ENCODE measurements at places on chromosomes 2 and 18.

DNA sequence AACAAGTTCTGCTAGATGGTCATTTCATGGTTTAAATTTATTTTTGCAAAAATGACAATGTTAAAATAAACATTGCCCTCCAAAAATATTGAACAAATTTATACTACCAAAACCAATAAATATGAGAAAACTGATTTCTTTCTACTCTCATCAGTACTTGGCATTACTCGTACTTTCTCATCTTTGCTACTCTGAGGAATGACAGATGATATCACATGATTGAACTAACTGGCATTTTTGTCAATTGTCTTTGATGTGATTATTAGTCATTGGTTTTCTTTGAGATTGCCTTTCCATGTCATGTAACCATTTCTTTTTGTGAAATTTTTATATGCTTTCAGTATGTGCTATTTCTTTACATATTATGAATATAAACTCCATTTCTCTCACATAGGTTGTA is 167.0 kb upstream of the ITGA4 start:
- DNase-seq: no peak

- no peak for DNase-seq
Observed at GRCh38 chr2:61410185-61410584, 60.7 kb downstream of the USP34 start.

DNA sequence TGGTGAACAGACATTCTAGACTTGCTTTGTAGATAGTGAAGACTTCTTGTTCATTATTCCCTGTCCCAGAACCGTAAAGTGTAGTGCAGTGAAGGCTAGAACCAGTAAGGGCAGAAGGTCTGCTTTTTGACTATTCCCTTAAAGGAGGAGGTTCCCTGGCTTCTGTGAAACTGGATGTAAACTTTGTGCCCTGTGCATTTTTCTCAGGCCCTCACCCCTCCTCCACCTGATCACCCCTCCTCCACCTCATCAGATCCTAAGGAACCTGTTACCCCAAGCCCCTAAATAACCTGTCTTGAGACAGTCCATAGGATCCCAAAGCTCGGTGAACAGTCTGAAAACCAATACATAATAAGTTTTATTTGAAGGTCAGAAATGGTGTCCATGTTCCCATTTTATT is 33.7 kb downstream of the SFT2D3 start:
- no peak for DNase-seq

GRCh38 chr18:69490072-69490471 is 89.4 kb downstream of the DOK6 start:
- no peak for DNase-seq

- DNase-seq: no peak
Observed at GRCh38 chr18:70019991-70020390, 72.3 kb upstream of the CD226 start.

DNA sequence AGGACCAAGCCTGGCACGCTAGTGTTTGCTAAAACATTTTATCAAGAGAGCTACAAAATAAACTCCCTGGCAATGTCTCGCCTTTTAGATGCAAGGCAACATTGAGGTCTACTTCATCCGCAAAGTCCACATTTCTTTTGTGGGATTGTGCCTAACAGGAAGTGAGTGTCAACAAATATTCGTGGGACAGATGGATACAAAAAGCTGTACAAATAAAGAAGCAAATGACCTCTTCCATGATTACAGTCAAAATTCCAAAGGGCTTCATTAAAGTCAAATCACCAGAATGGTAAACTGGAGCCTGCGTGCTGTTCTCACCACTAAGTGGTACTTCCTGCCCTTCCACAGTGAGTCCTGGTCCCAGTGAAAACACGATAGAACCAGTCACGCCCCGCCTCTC is 40.4 kb downstream of the L3MBTL4 start:
- DNase-seq: no peak

- DNase-seq: no peak
Observed at GRCh38 chr2:200193331-200193730, 113.2 kb upstream of the SPATS2L start.

GRCh38 chr2:236167297-236168109 is 683 bp downstream of the GBX2 start:
- DNase-seq: no peak

- no peak for DNase-seq
Observed at GRCh38 chr2:119246884-119247843, 23.5 kb downstream of the STEAP3 start.

- DNase-seq: no peak
Observed at GRCh38 chr2:175097297-175097696, 70.7 kb downstream of the ATF2 start.

DNA sequence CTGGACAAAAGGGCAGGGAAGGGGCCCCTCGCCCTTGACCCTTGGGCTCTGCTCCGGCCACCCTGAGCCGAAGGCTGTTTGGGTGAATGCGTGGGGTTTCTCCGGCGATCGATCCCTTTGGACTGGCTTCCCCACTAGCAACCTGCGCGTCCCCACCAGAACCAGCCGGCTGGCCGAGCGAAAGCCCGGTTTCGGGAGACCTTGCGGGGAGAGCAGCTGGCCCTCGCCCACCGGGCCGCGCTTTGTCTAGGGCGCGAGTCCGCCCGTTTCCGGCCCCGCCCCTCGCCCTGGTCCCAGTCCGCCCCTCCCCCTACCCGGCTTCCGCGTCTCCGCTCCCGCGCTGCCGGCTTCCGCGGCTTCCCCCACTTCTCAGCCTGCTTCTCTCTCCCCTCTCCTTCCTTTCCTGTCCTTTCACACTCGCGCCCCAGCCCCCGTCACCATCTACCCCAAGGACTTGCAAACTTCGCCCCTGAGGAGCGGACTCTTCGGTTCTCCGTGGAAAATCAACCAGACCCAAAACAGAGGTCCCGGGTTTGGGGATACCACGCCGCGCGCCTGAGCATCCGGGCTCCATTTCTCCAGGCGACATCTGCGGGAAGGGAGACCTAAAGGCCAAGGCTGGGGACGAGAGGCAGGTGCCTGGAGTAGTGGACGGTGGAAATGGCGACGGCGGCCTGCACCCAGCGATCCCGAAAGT is 48.0 kb upstream of the ATP6V1B1 start:
- DNase-seq: no peak

DNA sequence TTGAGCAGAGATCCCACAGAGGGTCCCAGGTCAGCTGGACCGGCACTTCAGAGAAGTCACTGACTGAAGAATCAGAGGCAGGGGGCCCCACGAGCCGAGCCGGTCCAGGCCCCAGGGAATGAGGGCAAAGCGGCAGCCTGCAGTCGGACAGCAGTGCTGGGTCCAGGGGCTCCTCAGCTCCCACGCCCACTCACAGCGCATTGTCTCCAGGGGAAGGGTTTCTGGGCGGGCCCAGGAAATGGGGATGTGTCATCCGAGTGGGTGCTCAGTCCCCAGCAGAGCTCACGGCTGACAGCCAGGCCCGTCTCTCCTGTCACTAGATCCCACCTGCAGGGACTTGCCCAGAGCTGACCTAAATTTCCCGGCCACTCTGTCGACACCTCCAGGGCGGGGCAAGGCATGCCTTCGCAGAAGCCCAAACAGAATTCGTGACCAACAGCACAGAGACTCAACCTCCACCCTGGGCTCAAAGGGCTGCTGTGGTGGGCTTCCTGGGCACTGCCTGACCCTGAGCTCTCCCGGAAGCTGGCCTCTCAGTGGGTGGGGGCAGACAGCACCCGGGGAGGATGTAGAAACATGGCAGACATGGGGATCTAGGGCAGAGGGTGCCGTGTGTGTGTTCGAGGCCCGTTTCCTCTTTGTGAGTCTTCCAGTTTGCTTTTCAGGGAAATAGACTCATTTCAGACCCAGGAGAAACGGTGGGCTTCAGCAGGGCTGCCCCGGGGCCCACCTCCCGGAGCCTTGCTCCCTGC is 42.1 kb upstream of the TAF1B start:
- peak; percentile 26 for DNase-seq

GRCh38 chr2:86044614-86045013 is 61.1 kb downstream of the POLR1A start:
- DNase-seq: no peak

- DNase-seq: no peak
Observed at GRCh38 chr2:219041252-219041651, at the start of gene CFAP65. CFAP65 (minus strand) TSS chr2:219041516; CDS start chr2:219039048, 2,468 bp downstream.

DNA sequence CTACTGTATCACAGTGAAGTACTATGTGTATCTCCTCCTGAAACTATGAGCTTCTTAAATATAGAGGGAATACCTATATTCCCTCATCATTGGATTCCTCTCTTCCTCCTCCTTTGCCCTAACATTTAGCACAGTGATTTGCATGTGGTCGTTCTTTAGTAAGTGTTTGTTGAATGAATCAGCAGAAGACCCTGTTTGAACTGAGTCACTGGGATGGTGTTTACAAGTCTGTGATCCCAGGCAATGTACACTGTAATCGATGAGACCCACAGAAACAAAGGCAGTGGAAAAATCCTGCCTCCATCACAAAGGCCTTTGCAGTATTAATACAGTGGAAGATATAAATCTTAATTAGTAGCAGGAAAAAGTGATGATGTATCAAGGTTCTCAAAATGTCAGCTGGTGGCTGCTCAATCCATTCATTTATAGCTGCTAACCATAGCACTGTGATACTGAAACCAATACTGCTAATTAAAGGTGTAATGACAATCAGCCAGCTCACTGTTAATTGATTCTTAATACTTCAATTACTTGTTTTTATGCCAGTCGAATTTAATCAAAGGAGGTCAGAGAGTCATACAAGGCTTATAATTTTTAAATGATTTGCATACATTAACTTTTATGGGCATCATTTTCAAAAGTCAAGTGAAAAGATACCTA is 20.8 kb upstream of the MYO3B start:
- no peak for DNase-seq

DNA sequence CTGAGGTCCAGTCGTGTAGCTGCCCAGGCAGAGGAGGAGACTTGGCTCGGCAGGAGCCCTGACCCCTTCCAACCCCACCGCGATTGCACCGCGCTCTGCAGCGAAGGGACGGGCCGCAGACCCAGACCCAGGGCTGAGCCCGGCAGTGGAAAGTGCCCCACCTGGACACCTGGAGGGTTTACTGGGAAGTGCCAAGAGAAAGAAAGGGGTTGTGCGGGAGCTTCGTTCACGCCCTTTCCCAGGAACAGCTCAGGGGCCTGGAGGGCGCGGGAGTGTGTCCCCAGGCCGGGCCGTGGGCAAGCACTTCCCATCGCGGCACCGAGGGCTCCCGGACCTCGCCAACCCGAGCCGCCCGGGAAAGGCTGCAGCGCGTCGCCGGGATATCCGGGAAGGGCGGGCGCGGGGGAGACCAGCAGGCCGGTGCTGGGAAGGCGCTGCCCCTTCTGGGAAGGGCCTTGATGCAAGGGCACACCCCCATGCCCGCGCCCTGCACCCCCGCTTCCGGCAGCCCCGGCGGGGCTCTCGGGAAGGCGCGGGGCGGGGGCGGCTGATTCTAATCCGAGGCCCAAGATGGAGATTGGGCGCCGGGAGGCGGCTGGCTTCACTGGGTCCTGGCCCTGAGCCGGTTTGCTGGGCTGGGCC is 36.1 kb upstream of the MRPL33 start:
- DNase-seq: peak; percentile 64

DNA sequence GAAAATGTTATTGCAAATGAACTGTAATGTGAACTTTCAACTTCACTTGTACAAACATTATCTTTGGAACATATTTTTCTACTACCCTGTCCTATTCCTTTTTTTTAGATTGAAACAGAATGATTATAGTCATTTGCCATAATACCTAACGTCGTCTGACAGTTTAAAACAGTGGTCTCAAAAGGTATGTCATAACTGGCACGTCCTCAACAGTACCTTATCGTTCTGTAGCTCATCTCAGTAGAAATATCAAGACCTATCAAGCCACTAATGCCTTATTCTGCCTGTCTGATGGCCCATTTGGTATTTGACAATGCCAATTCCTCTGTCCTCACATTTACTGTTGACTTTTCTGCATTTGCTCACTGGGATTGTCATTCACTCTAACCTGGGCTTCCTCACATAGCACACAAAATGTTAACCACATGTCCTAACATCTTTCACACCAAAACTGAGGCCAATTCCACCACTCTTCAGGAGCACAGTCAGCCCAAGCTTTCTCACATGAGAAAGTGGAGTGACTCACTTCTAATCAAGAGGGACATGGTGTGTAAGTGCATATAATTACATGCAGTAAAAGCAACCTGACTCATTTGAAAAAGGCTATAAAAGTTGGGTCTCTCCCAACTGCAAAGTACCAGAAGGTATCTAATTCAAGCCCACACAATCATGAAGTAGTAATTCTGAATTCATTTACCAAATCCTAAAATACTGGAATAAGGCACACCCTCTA is 34.8 kb downstream of the DNER start:
- no peak for DNase-seq

DNA sequence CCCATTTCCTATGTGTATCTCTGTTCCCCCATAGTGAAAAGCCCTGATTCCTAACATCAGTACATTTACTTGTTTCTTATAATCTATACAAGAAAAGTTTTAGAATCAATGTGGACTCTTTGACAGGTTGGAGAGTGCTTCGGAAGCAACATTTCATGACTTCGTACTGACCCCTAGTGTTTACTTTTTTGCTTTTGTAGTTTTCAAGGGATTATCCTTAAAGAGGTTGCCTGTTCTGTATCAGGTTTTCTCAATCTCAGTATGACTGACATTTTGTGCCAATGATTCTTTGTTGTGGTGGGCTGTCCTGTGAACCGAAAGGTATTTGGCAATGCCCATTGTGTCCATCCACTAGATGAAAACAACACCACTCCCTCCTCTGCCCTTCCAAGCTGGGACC is 43.3 kb upstream of the SERPINB2 start:
- DNase-seq: no peak

GRCh38 chr2:34096562-34097171 is 497.6 kb upstream of the FAM98A start:
- DNase-seq: peak; percentile 20

- DNase-seq: no peak
Observed at GRCh38 chr18:55672574-55673361, 84.8 kb upstream of the TCF4 start.

GRCh38 chr2:204386668-204387067 is 158.6 kb upstream of the PARD3B start:
- no peak for DNase-seq

DNA sequence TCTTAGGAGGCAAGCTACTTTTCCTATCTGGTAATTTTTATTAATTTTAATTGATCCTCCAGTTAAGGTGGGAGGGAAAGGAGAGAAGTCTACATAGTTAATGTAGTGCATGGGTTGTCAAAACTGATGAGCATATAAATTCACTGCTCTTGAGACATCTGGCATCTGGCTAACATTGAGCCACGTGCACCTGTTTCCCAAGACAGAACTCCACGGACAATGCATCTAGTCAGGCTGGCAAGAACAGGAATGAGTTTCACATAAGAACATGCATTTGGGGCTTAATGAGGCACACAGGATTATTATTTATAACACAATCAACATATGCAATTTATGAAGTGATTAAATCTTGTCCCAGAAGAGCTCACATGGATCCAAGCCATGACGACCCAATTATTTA is 16.2 kb upstream of the RAB1A start:
- DNase-seq: no peak

DNA sequence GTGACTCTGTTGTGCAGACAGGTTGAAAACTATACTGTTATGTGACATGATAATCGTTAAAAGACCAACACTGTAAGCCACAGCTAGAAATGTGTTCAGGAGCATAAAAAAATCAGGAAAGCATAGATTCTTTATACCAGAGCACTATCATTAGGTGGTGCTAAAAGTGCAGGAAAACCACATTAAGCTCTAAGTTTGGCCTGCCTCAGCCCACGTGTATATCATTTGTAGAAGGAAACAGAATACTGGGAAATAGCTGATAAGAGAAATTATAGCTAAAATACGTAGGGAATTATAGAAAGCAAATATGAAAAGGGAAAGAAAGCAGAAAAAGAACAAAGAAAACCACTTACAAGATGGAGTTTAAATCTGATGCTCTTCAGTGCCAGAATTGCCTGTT is 26.5 kb upstream of the C2orf74 start:
- DNase-seq: no peak

- DNase-seq: no peak
Observed at GRCh38 chr2:235378944-235379343, 114.9 kb upstream of the AGAP1 start.

GRCh38 chr2:12155303-12156051 is 409.0 kb downstream of the LPIN1 start:
- no peak for DNase-seq

Measured in stimulated activated CD4-positive, alpha-beta T cell treated with anti-CD3 and anti-CD28 coated beads, Interleukin-12 subunit alpha, Interleukin-12 subunit beta, amount 100 ng/mL, for 24 hours (primary cell).